ENCODE measurements at places on chromosomes 7 and 10.

DNA sequence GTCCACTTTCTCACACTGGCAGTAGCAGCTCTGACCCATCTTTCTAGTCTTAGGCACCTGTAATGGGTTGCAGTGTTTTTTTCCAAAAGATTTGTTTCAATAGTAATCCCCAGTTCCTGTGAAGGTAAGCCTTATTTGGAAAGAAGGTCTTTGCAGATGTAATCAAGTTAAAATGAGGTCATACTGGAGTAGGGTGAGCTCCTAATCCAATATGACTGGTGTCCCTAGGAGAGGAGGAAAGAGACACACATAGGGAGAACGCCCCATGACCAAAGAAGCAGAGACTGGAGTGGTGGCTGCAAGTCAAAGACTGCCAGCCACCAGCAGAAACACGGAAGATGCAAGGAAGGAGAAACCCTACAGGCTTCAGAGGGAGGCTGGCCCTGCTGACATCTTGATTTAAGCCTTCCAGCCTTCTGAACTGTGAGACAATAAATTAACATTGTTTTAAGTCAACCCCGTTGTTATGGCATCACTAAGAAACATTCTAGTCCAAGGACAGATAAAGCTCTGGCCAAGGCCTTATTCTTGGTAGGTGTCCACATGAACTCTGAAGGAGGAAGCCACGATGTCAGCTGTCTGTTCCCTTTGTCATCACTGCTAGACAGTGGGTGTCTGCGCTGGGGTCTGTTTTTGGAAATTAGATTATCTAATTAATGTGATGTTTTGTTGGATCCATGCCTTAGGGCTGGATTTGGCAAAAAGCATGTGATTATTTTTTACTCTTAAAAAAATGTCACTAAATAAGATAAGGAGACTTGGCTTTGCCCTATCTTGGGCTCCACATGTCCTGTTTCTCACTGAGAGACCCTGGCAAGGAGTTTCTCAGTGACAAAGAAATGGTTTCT, 214.9 kb downstream of the KCNMA1 start:
- no peak for DNase-seq

- no peak for DNase-seq
These were observed 4.1 kb downstream of the ERCC6 start for GRCh38 chr10:49534670-49535381.

GRCh38 chr10:79579361-79579760, 19.2 kb upstream of the SFTPA2 start:
- DNase-seq = no peak

- DNase-seq = no peak
These were observed 36.2 kb upstream of the HECW1 start for GRCh38 chr7:43076189-43076605.

DNA sequence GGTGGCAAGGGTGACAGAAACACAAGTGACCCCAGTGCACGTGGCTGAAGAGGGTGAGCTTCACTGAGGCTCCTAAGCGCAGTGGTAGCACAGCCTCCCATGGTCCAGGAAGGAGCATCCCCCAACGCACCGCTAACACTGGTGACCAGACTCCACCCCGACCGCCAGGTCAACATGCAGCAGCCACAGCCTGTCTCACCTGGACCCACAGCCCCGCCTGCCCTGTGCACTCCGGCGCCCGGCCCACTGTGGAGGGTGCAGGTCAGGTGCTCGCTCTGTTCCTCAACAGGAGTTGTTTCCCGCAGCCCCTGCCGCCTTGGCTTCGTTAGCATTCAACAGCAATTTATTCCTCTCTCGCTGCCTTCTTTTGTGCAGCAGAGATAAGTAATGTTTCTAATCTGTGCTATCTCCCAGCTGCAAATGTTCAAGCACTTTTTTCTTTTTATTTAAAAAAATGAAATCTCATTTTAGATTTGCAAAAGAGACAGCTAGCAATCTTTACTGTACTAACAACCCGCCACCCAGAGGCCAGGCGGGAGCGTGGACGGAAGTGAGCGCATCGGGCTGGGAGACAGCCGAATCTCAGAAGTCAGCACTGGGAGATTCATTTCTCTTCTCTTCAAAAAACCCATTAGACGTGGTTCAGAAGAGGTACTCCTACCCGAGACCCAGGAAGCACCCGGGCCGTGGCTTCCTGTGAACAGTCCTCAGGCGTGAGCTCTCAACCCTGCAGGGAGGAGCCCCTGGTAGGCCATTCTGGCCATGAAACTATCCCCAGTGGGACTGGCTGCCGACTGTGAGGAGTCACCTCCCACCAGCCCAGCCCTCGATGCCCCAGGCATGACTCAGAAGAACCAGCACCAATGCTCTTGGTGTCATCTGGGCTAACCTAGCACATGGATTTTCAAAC, 133.4 kb downstream of the MAD1L1 start:
- DNase-seq = no peak

- no peak for DNase-seq
These were observed 81.7 kb downstream of the HDAC9 start for GRCh38 chr7:18577096-18577771.

DNA sequence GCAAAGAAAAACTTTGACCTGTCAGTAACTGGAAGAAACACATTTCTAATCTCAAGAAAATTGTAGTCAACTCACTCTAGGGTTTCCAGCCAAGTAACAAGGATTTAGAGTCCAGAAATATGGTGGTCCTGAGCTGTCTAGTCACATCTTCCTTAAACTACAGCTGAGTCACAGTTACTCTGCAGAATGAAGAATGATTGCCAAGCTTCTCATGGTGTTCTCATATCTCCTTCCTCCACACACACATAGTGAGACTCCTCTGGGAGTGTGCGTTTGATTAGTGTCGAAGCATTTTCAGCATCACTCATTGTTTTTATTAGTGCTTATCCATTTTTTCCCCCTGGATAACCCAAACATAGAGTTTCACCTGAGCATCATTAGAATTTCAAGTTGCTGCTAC, 93.1 kb upstream of the CXCL12 start:
- DNase-seq = no peak

- DNase-seq = no peak
These were observed 8.0 kb upstream of the PKD1L1 start for GRCh38 chr7:47956220-47956619.

GRCh38 chr10:97781618-97782331, 10.0 kb upstream of the SFRP5 start:
- no peak for DNase-seq

DNA sequence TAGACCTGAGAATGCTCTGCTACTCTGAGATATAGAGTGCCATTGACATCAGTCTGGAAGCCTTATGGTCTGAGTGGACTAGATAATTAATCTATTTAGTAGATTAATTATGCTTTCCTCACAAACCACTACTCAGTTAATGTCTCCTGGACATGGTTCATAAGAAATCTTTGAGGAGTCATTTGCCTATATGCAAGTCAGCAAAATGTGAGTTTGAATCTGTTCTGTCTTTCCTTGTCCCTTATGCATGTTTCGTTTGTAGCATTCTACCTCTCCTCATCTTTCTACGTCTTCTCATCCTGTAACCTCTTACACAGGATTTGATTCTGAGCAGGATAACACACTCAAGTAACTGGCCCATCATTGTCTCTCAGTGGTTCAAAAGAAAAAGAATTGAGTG, 735.4 kb upstream of the LRRTM3 start:
- no peak for DNase-seq

DNA sequence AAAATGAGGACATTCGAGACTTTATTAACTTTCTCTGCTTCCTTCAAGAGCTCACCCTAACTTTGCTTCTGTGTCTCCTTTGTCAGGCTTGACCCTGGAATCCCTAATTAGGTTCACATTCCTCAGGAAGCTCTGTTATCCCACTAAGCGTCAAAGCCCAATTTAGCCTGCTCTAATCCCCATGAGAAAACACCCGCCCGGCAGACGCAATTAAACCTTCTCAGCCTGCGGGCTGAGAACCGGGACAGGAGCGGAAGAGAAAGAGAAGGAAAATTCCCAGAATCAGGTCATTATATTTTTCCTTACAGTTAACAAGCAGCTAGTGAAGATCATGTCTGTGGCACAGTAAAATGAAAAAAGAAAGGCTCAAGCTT, 93.0 kb downstream of the TNS3 start:
- no peak for DNase-seq

GRCh38 chr10:74008212-74008731, 10.4 kb downstream of the VCL start:
- no peak for DNase-seq

- DNase-seq = no peak
These were observed 57.9 kb upstream of the TMEM72 start for GRCh38 chr10:44853148-44853734.

- DNase-seq = no peak
These were observed 7.2 kb downstream of the WDR37 start for GRCh38 chr10:1063232-1063865.

DNA sequence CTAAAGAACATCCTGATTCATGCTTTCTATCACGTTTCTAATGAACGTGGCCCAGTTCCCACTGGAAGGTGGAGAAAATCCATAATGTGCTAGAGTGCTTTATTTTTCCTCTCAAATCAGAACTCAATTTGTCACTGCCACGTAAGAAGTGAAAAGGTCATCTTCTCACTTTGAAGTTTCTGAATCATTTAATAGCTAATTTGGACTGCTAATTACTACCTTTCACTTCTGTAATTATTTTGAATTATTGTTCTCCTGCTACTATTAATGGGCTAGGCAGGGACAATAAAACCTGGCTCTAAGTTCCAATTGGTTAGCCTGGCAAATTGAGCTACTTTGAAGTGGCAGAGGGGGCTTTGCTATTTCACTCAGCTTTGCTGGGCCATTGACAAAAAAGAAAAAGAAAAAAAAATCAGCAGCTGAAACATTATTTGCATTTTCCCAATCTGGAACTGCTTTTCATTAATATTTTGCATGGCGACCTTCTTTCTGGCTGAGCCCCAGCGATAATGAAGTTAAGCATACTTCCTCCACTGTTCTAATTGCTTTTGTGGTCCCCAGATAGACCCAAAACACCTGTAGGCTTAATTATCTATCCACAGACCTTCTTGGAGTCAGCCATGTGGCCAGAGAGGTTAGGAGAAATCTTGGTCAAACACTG, 264.2 kb downstream of the SEC23IP start:
- DNase-seq = no peak

- DNase-seq = no peak
These were observed 48.9 kb downstream of the TMEM178B start for GRCh38 chr7:141122736-141123135.

DNA sequence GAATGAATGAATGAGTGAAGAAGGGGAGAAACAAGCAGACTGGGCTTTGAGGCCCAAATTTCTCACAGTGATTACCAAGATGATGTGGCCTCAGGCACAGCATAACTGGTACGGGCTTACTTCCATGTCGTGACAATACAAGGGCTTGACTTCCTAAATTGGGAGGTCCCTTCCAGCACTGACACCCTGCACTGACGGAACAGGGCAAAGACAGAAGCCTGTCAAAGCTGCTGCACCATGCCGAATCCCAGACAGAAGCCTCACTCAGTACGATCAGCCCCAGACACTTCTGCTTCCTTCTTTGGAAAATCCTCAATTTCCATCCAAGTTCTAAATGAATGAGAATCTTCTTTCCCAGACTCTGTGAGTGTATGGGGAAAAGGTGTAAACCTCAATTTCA, 51.9 kb downstream of the GNA12 start:
- DNase-seq = no peak

DNA sequence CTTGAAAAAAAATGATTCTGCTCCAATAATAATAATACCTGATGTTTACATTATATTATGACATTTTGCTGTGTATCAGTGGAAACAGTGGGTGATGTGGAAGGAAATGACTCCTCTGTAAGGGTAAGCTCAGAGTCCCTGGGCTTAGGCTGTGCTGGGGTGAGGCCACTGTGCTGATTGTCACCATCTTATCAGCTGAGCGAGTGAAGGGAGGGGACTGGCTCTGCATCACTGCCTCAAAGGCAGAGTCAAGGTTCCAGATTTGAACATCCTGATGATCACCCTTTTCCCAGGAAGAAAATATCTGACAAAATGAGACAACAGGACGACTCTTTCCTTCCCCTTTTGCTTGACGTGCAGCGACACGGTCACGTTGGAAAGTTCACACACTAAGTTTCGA, 24.0 kb upstream of the HABP2 start:
- DNase-seq = no peak

DNA sequence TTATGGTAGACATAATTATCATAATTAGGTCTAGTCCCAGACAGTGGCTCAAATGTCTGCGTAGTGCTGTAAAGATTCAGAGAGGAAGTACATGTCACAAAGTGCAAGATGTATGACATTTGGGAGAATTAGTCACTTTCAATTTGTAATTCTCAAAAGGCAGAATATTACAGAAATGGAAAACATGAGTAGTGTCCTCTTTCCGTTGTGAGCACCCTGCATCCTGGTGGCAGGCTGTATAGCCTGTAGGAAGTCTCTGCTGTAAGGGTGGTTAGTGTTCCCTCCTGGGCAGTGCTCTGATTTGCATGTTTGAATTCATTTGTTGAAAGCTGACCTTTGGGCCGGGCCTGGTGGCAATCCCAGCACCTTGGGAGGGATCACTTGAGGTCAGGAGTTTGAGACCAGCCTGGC, 17.0 kb downstream of the CDK14 start:
- no peak for DNase-seq

DNA sequence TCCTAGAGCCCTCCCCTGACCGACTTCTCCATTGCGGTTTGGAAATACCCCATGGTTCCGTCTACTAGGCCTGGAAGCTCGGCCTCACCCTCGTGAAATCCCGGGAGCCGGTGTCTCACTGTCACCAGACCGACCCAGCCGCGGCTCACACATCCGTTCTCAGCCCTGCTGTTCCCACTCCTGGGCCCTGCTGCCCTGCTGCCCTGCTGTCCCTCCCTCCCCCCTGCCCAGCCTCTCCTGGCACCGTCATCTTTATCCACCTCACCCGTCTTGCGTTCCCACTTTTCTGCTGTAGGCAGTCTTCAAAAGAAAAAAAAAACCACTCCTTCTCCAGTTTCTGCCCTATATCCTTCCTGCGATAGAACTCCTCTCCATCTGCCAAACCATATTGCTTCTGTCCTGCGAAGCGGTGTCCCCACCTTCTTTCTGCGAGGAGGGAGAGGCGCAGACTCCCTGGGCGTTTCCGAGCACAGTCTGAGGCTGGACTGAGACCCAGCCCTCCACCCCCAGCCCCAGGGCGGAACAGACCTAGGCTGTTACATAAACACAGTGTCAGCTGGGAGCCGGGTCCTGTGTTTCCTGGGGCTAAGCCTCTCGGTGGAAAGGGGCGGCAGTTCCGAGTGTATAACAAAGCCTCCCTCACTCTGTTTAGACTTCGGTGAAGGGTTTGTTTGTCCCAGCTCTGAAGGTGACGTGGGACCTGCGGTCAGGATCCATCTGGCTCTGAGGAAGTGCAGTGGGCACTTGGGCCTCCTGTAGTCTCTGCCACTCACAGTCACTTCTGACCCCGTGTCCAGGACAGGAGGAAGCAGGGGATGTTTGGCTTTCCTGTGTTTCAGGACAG, 2.8 kb downstream of the AGAP3 start:
- DNase-seq = no peak

DNA sequence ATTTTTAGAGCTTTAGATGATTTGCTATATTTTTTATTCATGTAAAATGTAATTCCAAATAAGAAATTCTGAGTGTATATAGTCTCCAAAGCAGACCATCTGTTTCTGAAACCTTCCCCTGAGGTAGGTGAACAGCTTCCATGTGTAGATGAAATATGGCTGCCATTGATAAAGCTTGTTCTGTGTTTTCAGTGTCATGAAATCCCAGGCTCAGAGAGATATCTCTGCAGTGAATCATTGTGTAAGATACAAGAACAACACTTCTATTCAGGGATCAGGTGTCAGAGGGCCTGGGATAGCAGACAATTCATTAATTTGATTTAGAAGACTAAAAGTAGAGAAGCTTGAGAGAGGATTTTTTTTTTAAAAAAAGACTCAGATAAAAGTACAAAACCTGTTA, 29.1 kb downstream of the ACTA2 start:
- DNase-seq = no peak

Data from keratinocyte (primary cell).